Stimulated activated CD4-positive, alpha-beta T cell treated with anti-CD3 and anti-CD28 coated beads, Interleukin-4, amount 100 ng/mL, for 24 hours (primary cell): ENCODE measurements at places on chromosomes 16 and 17.

DNA sequence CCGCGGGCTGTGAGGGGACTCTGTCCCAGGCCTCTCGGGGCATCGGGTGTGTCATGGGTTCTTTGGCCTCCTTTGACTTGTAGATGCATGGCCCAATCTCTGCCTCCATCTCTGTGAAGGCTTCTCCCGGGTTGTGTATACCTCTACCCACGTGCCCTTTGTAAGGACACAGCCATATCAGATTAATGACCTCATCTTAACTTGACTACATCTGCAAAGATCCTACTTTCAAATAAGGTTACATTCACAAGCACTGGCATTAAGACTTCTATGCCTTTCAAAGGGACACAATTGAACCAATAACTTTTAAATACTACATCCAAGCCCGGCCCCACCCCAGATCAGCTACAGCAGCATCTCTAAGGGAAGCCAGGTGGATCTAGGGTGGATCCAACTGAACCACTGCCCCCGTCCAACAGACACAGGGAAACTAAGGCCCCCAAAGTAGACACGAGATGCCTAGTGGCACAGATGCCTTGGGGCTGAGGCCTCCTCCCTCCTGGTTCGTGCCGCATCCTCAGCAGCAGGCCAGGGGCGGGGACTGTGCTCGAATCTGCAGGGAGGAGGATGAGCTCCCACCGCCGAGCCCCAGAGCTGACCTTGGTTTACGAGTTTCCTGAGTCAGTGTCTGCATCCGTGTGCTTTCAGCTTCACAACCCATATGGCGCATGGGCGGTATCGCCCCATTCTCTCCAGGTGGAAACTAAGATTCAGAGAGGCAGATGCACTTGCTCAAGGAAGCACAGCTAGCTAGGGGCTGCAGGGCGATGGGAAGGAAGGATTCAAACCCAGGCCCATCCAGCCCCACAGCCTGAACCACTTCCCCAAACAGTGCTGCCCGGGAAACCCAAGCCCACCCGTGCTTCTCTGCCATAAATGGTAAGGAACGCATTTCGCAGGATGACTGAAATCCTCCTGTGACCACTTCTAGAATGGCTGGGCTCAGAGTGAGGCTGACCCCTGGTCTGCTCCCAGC lies 353.3 kb downstream of the C16orf95 start:
- DNase-seq, result no peak

DNA sequence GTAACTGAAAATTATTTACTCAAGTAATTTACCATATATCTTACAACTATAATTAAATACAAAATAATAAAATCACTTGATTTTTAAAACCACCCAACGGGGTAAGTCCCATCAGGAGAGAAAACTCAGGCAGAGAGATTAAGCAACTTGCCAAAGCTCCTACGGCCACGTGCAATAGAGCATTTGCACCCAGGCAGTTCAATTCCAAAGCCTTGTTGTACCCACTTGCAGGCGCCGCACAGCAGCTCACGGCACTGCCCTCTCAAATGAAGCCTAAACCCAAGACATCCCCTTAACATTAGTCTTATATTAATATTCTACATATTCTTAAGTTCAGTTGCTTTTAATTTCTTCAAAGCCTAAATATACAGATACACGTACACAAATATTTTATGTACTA lies 75.7 kb downstream of the SPAG9 start:
- no peak for DNase-seq

- no peak for DNase-seq
These were observed 14.4 kb upstream of the ZNF750 start for GRCh38 chr17:82854226-82854625.

DNA sequence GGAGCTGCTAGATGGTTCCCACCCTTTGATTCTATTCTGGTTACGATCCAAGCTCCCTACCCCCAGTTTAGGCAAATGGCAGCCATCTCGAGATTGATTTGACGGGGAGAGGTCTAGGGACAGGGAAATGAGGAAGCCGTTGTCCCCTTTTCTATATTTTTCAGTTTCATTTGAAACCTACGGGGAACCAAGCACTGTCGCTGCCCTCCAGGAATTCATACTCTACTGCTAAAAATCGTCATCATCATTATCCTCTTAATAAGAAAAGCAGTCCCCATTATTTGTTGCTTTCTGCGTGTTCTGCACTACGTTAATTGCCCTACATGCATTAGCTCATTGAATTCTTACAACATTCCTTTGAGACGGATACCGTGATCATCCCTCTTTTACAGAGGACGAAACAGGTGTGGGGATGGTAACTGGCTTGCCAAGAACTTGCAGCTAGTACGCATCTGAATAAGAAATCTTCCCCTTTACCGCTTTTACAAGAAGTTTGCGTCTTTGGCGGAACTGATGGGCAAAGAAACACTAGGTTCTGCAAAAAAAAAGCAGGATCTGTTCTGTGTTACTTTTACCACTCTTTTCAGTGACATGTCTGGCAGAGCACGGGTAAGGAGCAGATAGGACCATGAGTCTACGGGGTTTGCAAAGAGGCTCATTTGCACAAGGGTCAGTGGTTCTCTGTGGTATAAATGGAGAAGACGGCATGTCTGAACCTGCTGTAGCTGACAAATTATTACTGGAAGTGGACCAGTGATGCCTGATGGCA lies 1.1 kb downstream of the CCP110 start:
- no peak for DNase-seq

DNA sequence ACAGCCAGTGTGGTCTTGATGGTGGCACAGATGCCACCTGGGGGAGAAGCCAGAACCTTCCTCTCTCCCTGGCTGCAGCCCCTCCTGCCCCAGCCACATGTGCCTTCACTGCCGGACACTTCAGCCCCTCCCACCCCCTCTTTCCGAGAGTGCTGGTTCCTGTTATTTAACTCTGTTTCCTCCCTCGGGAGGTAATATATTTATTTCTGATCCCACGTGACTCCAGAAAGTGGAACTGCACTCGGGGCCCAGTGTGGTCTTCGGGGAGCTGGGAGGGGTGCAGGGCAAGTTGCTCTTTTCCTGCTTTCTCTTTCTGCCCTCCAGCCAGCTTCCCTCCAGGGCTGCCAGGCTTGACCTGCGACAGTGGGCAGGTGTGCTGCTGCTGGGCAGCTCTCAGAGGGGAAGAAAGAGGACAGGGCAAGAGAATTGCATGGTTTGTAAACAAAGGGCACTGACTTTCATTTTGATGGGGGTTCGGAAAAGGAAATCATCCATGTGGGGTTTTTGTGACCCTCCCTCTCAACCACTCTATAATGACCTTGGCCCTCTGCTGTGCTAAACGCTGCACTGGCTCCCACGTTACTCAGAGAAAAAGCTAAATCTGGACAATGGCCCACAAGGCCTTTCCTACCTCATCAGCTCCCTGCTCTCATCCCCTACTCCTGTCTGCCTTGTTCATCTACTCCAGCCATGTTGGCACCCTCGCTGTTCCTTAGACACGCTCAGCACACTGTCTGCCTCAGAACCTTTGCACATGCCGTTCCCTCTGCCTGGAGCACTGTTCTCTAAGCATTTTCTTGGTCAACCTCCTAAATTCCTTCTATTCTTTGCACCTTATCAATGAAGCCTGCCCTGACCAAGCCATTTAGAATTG lies 8.2 kb upstream of the CIITA start:
- no peak for DNase-seq

GRCh38 chr16:85936816-85937215 lies 37.9 kb downstream of the IRF8 start:
- DNase-seq, result peak; percentile 36

DNA sequence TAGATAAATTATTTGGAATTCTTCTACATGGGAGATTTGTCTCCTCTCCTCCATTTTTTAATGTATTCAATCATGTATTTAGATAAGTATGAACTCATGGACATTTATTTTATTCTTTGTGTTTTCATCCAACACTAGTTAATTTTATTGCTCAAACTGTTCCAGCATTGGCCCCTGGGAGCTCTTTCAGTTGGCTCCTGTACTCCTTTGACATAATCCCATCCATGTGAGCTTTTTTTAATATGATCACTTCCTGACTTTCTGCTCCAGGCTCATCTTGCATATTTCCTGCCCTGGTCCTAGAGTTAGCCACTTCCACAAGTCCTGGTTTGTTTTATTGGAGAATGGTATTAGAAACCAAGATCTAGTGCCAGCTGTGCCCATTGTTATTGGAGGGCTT lies 419.0 kb upstream of the CDH11 start:
- no peak for DNase-seq

DNA sequence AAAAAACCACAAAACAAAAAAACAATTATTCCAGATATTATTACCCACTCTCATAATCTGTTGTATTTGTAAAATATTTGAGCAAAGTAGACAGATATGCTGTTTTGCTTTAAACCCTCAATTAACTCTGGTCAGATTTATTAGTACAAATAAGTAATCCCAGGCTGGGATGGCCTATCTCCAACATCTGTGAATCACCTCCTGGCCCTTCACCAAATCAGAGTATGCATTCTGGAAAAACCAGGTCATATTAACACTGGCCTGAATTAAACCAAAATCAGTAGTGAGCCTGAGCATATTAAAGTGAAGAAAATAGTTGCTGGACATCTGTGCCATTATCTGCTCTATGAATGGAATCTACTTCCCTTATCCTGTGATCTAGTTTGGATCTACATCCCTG lies 41.0 kb downstream of the STAT3 start:
- no peak for DNase-seq

DNA sequence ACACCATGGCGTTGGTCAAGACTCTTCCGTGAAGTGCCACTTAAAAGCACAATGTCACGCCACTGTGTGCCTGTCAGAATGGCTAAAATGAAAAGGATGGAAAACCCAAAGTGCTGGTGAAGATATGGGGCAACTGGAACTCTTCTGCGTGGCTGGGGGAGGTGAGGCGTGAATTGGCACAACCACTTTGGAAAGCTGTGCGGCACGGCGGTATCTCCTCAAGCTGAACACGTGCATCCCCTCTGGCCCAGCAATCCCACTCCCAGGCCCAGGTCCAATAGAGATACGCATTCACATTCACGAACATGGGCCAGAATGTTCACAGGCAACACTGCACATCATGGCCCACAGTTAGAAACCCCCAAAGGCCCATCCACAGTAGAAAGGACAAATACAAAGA lies 8.9 kb downstream of the DUSP3 start:
- DNase-seq, result no peak

DNA sequence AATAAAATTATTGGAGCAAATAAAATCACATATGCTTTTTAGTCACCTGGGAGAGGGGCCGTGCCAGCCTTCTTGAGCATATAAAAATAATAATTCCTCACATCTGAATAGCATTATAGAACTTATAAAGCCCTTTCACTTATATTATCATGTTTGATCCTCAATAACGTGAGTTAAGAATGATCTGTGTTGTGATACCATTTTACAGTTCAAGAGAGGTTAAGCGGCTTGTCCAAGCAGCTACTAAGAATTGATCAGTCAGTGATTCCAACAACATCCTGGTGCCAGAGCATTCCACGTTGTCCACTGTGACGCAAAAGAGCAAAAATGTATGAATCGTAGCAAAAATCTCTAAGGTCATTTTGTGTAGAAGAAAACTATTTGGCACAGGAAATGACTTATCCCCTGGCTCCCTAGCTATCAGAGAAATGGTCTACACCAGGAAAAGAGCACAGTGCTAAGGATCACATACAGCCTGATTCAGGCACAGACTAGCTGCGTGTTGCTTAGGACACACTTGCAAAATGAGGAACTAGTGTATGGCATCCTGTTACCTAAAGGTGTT lies 33.0 kb downstream of the ANKFN1 start:
- no peak for DNase-seq

DNA sequence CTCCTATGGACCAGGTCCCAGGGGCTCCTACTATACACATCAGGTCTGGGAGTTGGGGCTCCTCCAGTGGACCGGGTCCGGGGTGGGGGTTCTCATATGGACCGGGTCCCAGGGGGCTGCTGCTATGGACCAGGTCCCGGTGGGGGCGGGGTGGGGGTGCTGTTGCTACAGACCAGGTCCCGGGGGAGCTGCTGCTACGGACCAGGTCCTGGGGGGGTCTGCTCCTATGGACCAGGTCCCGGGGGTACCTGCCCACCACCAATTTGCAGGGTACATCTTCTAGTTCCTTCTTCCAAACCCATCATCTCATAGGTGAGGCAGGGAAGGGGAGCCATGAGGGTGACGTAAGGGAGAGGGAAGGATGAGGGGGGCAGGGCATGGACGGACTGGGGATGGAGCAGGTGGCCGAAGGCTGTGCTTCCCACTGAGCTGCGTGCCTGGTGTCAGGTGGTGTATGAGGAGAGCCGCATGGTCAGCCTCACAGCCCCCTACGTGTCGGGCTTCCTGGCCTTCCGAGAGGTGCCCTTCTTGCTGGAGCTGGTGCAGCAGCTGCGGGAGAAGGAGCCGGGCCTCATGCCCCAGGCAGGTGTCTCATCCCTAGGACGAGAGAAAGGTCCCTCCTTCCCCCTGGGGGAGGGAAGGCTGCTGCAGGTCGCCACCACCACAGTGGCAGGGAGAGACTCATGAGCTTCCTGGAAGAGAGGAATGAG lies 6.6 kb downstream of the ENDOV start:
- no peak for DNase-seq

- DNase-seq, result no peak
These were observed 59.8 kb downstream of the ANKRD11 start for GRCh38 chr16:89430436-89431157.

DNA sequence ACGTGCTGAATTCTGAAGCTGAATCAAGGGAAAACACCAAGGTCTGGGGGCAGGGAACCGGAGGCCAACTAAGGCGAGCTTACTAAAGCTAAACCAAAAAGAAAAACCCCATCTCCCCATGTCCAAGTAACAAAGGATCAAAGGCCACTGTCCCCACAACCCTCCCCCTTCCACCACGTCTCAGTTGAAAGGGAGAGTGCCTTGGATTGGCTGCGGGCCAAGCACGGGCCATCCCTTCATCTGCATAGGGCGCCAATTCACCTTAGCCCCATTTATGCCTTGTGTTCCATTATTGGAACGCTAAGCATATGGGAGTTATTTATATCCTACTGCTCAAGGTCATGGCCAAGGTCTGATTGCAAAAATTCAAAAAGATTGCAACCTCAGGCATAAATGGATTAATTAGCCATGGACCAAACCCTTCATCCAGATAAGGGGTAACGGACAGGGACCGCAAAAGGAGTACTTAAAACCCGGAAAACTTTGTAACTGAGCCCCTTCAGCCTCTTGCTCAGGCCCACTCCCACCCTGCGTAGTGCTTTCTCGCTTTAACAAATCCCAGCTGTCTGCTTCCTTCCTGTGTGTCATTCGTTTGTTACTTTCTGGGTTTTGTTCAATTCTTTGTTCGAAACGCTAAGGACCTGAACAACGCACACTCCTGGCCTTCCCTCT lies 740 bp upstream of the ATP6V0D1 start:
- peak; percentile 52 for DNase-seq

- peak; percentile 18 for DNase-seq
These were observed 4.0 kb downstream of the TAC4 start for GRCh38 chr17:49843774-49844350.

- no peak for DNase-seq
These were observed 17.5 kb upstream of the ADCY7 start for GRCh38 chr16:50248845-50249244.

DNA sequence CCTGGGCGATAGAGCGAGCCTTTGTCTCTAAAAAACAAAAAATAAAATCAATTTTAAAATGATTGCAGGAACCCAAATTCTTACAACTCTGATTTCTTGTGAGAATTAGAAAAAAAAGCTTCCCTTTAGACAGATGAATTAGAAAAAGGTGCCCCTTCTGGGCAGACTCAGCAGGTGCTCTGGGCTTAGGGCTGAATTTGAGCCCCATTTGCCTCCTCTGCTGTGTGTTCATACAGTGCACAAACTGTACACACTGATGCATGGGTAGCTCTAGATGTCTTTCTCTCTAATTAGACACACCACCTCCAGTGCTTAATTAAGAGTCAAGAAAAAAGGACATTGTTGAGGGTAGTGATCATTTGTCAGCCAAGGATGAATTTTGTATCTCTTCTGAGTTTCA lies 38.5 kb upstream of the NOL11 start:
- DNase-seq, result no peak

- peak; percentile 92 for DNase-seq
These were observed 3.0 kb downstream of the PFN1 start for GRCh38 chr17:4945176-4945943.
